SK-N-SH treated with all-trans-retinoic acid at 6 μM for 48 hours (cell line): ENCODE measurements at places on chromosomes 16 and 17.

DNA sequence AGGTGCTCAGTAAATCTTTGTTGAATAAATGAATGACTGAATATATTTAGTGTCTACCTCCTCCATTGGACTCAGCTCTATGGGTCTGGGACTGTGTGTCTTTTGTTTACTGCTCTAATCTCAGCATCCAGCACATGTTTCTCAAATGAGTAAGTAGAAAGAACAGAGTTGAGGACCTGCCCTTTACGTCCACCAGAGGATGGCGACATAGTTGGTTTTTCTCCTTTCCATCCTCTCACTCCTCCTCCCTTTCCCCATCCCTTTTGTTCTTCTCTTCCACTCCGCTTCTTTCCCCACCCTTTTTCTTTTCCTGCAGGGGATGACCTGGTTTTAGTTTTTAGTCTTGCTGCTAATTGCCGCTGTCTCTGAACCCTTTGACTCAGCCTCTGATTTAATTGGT is 12.1 kb upstream of the CHP2 start:
- ATAC-seq = no peak

- no peak for ATAC-seq
Observed at GRCh38 chr17:39950871-39951348, 11.9 kb upstream of the GSDMA start.

DNA sequence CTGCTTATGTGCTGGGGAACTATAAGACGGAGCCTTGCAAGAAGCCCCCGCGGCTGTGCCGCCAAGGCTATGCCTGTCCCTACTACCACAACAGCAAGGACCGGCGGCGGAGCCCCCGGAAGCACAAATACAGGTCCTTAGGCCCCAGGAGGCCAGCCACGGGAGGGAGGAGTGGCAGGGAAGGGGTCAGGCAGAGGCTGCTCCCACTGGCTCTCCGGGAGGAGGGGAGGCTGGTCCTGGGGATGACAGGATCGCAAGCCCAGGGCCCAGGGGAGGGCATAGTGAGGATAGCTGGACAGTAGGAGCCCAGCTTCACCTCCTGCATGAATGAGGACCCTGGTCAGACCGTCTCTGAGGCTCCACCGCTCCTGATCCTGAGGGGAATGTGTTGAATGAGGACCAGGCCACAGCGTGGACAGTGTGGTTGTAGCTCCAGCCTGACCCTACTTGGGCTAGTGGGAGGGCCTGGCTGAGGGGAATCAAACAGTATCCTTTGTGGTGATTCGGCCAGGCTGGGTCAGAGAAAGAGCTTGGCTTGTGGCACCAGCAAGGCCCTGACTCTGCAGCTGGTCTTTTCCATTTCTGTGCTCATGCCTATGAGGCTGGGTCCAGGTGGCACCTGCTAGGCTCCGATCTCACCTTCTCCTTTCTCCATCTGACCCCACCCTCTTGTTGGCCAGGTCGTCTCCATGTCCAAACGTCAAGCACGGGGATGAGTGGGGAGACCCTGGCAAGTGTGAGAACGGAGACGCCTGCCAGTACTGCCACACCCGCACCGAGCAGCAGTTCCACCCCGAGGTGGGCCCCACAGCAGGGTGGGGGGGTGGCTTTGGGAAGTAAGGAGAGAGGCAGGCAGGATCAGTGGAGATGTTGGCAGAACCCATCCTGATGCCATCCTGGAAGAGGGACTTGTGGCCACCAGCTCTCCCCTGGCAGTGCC is 28.7 kb downstream of the UNK start:
- ATAC-seq = no peak

DNA sequence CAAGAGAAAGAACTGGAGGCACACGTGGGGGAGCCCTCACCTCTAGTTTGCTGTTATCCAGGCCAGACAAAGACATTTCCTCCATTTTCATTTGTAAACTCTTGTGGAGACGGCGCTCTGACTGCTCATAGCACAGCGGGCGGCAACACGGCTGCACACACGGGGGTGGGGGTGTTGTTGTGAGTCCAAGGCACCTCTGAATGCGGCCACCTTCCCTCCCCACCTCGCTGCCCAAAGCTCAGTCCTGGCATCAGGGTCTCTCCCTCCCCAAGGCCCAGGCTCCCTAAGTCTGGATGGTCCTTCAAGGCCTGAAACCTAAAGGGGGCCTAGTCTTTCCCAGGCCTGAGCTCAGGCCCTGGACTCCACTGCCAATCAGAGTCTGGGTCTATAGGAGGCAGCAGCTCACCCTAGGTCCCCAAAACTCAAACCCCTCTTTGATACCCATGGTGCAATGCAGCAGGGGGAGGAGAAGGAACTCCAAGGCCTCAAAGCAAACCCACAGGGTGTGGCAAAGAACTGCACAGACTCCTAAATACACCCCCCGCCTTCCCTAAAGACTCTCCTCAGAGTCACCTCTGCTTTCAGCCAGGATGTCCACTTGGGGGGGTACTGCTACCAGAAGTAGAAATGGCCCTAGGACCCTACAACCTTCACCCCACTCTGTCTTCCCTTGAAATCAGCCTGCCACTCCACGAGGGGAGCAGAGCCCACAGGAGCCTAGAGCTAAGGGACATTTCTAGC is 1.5 kb downstream of the ATXN7L3 start:
- ATAC-seq = peak; percentile 1

DNA sequence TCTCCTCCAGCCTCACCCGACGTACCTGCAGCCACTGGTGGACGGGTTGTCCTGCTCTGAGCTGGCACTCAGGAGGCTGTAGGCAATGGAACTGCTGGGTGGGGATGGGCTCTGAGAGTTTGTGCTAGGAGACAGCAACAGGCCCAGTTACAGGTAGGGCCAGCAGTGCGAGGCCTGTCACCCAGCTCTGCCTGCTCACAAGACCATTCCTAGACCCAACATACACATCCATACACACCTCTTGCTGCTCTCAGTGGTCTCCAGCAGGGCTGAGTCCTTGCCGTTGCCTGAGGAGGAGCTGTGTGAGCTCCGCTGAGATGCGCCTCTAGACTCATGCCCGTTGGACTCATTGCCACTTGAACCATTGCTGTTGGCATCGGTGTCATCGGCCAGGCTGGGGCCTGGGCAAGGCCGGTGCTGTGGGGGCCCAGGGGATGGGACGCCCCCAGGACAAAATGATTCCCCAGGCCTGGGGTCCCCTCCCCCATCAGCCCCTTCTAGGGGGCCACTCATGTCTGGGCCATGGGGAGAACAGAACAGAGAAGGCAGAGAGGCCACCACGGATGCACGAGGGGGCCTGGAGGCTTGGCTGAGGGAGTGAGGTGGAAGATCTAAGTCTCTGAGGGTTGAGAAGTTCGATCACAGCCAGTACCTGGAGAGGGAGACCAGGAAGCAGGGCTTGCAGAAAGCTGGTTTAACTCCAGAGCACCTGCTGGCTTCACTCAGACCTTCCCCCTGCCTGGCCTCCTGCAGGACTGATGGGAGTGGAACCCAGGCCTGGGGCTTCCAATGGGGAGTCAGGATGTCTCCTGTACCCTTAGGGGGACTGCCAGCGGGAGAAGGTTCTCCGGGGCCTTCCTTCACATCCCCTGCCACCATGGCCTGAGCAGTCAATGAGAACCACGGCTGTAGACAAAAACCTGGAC is 1.7 kb downstream of the PER1 start:
- no peak for ATAC-seq

- ATAC-seq = peak; percentile 75
Observed at GRCh38 chr17:4583782-4584100, 588 bp upstream of the SMTNL2 start.

- no peak; the same call in 2 of the 3 replicates for ATAC-seq
Observed at GRCh38 chr16:69520800-69521602, 44.8 kb upstream of the NFAT5 start.

DNA sequence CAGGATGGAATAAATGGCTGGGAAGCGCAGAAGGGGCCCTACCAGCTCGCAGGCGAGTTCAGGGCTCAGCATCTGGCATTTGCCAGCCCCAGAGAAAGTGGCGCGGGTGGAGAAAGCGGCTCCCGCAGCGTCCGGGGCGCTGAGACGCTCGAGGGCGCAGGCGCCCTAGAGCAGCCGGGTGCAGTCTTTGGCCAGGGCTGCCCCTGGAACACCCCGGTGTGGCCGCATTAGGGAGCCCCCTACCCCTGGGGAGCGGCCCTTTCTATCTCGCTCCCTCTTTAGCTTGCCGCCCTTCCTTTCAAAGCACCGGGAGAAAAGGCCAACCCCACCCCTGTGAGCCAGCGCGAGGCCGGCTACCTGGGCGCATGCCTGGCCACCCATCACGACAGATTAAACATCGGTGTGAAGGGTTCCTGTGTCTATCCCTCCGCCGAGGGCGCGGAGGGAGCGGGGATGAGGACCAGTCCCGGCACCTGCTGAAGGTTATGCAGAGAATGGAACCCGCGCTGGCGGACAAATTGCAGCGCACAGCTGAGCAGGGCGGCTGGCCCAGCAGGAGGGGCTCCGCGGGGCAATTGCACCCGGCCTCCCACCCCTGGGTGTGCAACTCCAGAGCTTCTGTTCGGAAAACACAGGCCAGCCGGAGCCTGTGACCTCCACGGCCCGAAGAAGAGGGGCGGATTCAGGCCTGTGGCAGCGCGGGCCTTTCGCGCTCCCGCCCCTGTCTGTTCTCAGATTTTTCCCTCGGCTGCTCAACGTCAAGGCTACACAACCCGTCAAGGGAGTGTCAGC is 15.6 kb upstream of the FOXF1 start:
- no peak for ATAC-seq

- peak; percentile 0; the same call in 1 of the 3 replicates for ATAC-seq
Observed at GRCh38 chr16:8867932-8868415, 832 bp downstream of the CARHSP1 start.

DNA sequence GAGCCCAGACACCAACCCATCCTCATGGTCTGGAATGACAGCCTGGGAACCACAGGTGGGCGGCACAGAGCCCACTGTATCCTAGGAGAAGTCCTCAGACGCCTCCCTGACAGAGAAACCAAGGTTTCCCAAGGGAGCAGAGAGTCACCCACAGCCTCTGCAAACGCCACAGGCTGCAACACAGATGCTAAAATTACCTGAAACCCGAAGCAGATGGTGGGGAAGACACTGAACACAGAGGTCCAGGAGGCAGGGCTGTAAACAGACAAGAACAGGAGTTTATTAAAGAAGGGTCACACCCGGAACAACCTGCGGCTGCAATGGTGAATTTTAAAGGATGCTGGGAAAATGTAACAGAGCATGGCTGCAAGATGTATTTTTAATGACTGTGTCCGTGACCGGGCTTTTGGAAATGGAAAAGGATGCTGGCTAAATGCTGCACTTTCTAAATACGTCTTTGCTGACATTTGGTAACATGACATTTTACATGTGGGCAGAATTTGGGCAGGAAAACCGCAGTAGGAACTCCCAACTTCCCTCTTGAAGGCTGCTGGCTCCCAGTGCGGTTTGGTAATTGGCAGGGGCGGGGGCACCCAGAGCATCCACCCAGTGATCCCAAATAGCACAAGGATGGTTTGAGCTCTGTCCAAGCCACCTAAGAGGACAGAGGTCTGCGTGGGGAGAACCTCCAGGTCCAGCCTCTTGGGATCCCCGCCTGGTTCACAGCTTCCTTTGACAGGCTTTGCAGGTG is 13.1 kb downstream of the SLC38A8 start:
- ATAC-seq = no peak

- ATAC-seq = no peak
Observed at GRCh38 chr17:72826602-72827001, 265.9 kb downstream of the SLC39A11 start.

DNA sequence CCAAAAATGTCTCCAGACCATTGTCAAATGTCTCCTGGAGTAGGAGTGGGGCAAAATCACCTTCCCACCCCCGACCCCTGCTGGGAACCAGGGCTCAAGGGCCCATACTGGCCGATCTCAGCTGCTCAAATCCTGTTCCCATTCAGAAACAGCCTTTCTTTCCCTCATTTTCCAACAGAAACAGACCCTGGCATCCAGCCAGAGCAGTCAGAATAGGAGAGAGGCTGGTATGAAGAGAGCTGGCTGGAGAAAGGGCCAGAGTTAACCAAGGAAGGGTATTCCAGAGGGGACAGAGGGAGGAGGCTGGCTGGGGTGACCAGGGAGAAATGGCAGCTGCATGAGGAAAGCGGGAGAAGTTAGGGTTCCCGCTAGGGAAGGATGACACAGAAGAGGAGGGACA is 199.1 kb downstream of the XYLT1 start:
- peak; percentile 63 for ATAC-seq

DNA sequence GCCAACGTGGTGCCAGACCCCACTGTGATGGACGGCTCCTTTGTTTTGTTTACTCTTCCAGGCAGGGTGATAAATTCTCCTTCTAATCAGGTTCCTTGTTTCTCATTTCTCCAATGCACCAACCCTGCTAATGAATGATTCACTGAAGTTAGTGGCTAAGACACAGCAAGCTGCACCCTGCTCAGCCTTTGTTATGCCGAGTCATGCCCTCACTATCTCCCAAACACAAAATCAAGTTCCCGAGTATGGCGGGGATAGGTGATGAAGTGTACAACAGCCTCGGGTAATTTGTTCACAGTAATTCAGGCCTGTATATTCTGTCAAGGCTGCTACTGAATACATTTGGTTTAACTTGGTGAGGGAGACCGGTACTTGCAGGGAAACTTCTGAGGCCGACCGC is 83.8 kb upstream of the HS3ST4 start:
- no peak for ATAC-seq

DNA sequence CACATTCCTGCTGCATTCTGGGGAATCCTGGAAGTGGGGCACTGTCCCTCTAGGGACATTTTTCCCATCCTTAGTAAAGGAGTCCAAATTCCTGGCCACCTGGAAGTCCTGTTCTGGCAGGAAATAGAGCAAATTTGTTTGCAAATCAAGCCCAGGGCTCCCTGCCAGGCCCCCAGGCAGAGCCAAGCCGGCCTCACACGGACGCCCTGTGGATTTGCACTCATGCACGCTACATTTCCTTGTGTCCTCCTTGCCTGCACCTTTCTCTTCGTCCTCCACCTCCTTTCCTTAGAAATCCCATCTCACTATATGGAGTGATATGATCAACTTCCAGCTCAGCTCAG is 7.0 kb upstream of the CALB2 start:
- ATAC-seq = no peak

DNA sequence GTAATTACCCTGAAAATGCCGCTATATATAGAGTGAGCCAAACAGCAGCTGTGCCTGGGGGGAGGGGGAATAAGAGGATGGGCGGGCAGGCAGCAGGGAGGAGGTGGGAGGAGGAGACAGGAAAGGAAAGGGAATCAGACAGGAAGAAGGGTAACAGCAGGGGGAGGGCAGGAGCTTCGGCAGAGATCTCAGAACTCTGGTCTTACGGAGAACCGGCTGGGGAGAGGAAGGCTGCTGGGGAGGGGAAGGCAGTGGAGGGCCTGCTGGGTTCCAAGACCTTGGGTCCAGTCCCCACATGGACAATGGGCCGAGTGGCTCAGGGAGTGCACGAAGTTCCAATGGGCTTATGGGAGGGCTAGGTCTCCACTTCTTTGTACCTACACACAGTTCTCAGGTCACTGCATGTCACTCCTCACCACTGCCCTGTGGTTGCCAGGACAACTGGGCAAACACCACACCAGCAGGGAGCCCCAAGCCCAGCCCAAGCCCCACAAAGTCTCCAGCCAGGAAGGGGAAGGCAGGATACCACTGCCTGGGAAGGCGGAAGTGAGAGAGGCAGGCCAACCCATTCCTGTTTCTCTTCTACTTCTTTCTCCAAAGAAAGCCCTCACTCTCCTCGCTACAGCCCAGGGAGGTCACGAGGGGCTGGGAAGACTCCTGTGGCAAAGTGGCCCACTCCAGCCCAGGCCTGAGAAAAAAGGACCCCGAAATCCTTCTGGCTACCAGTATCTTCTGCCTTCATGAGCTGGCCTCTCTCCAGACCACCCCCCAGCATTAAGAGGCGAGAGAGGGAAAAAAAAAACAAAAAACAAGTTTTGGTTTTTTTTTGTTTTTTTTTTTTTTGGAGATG is 25.3 kb downstream of the G6PC3 start:
- peak; percentile 91 for ATAC-seq

- no peak for ATAC-seq
Observed at GRCh38 chr16:46762583-46762982, 14.4 kb upstream of the MYLK3 start.

GRCh38 chr17:60455378-60455777 is 33.1 kb downstream of the CHCT1 start:
- ATAC-seq = no peak
